Fibroblast of pulmonary artery (primary cell): ENCODE measurements at places on chromosomes 3 and 15.

- DNase-seq, result no peak
Observed at GRCh38 chr15:29183071-29183831, 86.4 kb downstream of the NSMCE3 start.

DNA sequence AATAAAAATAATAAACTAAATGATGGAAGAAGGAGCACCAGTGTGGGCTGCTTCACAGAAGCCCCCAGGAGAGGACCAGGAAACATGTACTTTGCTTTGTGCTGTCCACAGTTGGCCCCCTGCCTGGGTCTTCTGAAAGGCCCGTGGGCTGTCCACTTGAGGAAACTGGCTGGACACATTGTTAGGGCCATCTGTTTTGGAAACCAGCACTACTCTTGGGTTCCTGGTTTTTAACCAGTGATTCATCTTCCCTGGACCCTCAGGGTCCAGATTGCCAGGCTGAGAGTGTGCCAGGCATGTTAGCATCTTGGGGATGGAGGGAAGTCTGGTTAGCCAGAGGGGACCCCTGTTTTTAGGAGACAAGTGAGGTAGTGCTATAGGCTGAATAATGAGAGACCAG lies 297.2 kb upstream of the C2CD4B start:
- no peak for DNase-seq

GRCh38 chr3:54261141-54261540 lies 138.8 kb downstream of the CACNA2D3 start:
- no peak for DNase-seq

- no peak for DNase-seq
Observed at GRCh38 chr3:10428406-10429091, 76.8 kb downstream of the ATP2B2 start.

GRCh38 chr15:94327356-94327936 lies 96.1 kb downstream of the MCTP2 start:
- peak; percentile 43 for DNase-seq

- no peak for DNase-seq
Observed at GRCh38 chr15:40906991-40907802, 12.9 kb downstream of the VPS18 start.

- DNase-seq, result peak; percentile 85
Observed at GRCh38 chr3:37114251-37115145, 59.9 kb downstream of the LRRFIP2 start.

DNA sequence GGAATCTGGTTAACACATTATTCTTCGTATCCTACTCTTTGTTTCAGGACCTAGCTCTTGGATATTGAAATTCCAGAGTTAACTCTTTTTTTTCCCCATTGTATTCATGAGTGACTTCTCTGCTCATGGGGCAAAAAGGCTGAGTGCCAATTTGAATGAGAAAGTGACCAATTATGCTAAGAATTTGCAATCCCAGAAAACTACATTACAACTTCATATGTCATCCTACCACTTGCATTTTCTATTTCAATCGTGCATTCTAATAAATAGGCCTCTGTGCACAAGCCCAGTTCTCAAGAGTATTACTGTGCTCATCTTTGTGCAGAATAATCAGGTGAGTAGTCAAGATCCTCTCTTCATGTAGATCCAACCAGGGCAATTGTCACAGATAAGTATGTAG lies 537.8 kb downstream of the OTOL1 start:
- peak; percentile 52 for DNase-seq
